Esophagus muscularis mucosa (tissue), 4 donors: ENCODE measurements at places on chromosomes 12 and 14. TPM values are rescaled to one million over a fixed set of nuclear protein-coding genes. Genes with fewer than 3 reads are reported as not detected.

PLBD1 gene
- total RNA-seq: 6.2 TPM

- no peak for DNase-seq
These were observed 57.3 kb upstream of the CEP83 start for GRCh38 chr12:94516985-94517384.

GRCh38 chr14:90545966-90546751, 149.3 kb downstream of the CALM1 start:
- DNase-seq: no peak

DNA sequence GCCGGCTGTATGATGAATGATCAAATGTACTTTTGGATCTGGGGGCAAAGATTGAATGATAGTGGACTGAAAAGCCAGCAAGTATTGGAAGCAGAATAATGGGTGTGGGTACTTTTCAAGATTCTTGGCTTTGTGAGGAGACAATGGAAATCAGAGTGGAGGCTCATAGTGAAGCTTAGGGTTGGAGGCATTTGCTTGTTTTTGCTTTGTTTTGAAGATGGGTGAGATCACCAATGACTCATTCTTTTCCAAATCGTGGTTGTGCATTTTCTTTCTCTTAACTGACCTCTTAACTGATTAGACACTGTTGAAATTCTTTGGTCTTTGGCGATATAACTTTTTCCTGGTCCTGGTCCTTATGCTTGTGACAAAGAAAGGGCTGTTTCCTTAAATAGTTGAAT, 54.4 kb downstream of the PELI2 start:
- no peak for DNase-seq

DNA sequence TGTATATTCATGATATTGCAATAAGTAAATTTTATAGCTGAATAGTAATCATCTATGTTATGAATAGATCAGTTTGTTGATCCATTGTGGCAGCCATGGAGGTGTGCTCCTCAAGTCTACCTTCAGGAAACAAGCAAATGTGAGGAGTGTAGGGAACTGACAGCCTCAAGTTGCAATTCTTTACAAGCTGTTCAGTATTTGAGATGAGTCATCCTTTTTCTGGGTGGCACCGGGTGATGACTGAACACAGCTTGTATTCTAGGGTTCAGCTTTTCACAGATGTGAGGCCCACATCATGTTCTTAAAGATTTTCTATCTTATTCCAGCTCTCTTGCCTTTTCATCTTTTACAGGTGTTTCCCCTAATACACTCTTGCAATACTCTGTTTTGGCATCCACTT, 452.4 kb downstream of the KCNH5 start:
- no peak for DNase-seq

GRCh38 chr14:77344377-77344996, 23.7 kb downstream of the GSTZ1 start:
- no peak for DNase-seq

GZMH gene
- not detected for total RNA-seq

OASL gene
- 0.42 TPM for total RNA-seq

DNA sequence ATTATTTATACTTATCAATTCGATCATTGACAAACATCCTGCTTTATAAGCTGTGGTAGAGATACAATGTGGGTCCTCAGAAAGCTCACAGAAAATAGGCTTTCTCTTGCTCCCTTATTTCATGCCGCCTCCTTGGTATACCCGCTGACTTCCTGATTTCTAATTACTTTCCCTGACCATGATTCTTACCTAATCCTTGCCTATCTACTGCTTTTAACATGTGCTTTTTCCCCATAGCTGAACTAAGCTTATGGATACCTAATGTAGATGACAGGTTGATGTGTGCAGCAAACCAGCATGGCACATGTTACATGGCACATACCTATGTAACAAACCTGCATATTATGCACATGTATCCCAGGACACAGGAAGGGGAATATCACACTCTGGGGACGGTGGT, 65.1 kb downstream of the ITPR2 start:
- DNase-seq: no peak

DNA sequence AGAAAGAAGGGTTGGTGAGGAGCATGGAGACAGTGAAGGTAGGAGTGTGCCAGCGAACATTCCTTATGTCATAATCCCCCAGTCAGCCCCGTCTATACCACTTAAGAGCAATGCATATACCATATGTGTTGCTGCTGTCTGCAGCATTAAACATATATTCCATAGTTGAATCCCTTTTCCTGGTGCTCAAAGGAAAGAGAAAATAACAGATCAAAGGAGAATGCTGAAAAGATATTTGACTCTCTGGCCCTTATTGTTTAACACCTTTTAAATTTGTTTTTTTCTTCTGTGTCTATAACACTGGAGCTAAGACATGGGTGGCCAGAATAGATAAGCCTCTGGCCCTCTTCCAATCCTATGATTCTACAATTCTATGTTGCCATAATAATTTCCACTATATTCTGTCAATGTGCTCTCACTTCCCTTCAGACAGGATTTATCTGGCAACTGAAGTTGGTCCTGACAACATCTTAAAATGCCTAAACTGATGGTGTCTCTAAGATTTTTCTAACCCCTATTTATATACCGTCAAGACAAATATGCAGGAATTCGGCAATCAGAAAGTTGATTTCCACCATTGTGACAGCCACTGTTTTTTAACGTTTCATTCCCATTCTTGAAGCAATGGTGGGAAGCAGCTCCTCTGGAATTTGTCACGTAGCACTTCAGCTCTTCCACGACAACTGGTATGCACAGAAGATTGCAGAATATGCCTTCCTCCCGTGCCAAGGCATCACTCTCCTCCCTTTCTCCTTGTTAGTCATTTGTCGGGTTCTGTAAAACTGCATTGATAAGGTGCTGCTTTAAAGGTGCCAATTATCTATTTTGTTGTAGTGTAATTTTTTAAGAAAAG, 204.7 kb downstream of the BCAT1 start:
- DNase-seq: no peak

GRCh38 chr14:55239320-55239719, 31.9 kb upstream of the FBXO34 start:
- DNase-seq: no peak

SPTB gene
- 1.8 TPM for total RNA-seq

DNA sequence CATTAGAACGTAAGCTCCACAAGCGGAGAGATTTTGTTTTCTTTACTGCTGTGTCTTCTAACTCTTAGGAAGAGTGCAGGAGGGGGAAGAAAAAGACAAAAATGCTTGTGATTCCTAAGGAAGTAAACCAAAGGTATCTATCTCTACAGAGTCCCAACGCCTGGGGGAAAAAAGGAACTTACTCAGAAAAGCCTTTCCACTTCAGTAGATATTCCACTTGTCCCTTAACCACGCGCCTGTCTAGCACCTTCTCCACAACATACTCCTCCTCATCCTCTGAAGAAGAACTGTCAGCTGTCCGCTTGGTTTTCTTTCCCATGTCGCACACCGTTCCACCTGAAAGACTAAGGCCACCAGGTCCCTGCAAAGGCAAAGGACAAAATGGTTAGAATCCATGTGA, 22.6 kb downstream of the CBX5 start:
- DNase-seq: no peak

- no peak for DNase-seq
These were observed 376.8 kb downstream of the DPF3 start for GRCh38 chr14:72516936-72517700.

DNA sequence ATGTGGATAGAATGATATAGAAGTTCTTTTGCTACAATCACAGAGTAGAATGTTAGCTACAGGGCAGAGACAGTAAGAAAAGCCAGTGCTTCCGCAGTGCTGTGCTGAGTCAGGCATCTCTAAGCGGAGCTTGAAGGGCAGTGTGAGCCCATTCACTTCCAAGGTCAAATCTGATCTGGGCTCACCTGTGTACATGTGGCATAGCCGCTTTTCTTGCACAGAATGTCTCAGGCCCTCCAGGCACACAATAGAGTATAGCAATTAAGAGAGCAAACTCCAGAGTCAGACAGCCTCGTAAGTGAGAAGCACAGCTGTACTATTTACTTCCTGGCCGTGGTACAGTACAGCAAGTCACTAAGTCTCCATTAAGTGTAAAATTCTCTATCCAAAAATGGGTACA, 26.8 kb downstream of the CORO1C start:
- DNase-seq: no peak

FBXO34 gene
- total RNA-seq: 21.2 TPM

IFNG-AS1 gene
- total RNA-seq: not detected
